Left kidney (tissue), 8 donors: ENCODE measurements at places on chromosomes 2 and 18. TPM values are rescaled to one million over a fixed set of nuclear protein-coding genes. Genes with fewer than 3 reads are reported as not detected.

GRCh38 chr2:11140492-11140891 is 14.8 kb upstream of the SLC66A3 start:
- no peak for DNase-seq

DNA sequence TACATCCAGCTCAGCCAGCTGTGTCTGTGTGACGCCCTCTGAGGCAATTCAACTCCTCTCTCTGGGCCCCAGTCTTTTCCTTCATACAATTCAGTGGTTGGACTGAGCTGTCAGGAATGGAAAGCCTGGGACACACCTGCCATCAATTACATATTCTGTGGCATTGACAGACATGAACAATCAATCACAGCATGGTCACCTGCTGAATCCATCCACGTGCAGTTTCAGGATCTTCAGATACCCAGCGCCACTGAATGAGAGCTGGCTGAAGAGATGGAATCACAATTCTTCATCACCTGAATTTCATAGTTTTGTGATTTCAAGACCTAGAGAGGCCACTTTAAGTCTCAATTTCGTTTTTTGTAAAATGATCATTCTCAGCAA is 5.1 kb downstream of the ADRA2B start:
- DNase-seq: no peak

DNA sequence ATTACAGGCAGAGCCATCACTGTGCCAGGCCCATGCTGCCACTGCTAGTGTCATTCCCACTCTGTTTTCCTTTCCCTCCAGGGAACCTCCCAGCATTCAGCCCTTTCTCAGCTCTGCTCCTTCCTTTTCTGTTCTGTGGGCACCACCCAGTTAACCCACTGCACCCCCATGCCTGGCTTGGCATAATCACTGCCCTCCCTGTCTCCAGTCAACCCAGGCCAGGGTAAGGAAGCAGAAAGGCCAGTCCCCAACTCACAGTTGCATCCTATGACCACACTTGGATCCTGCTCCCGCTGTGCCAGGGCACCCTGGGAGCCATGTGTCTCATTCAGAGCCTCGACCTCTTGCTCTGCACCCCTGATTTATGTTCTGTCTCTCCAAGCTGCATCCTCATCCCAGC is 32.2 kb downstream of the DPYSL5 start:
- no peak for DNase-seq

DNA sequence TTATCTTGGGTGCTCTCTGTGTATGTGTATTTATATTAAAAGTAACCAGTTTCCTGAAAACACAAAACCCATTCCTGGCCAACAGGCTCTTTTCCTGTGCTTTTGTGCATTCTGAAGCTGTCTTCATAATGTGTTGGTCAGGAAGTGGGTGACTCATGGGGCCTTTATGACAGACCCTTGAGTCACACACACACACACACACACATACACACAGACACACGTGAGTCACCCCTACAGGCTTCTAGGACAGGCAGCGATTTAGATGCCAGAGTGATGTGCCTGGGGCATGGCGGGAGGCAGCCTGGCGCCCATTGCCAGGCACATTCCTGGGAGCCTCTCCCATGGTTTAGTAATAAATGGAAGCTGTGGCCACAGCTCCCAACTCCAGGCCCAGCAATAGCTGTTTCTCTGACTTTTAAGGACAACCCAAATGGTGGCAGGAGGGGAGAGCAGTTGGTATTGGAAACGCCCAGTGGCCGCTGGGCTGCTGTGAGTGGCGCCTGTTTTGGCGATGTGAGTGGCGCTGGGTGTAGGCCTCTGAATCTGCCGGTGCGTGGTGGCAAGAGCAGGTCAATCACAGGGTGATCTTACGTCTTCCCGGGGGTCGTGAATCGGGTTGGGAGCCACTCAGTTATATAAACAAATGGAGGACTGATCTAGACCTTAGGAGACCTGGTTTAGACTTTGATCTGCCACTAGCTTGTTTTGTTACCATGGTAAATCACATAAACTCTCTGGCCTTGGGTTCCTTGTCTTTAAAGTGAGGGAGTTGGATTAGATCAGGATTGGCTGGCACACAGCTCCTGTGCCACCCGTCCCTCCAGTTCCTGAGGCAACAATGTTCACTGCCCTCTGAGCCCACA is 150.7 kb upstream of the DLX2 start:
- no peak for DNase-seq

GRCh38 chr2:200274116-200275075 is 32.1 kb upstream of the SPATS2L start:
- DNase-seq: no peak

GAL3ST2 gene
- polyA plus RNA-seq: 0.76 TPM

CRACDL gene
- polyA plus RNA-seq: 2.5 TPM
